ENCODE measurements at places on chromosomes 16 and 17. TPM values are rescaled to one million over a fixed set of nuclear protein-coding genes. Genes with fewer than 3 reads are reported as not detected.

SAP30BP gene
- 79.1 TPM for total RNA-seq

GCGR gene
- total RNA-seq = not detected

KRT9 gene
- not detected for total RNA-seq

TANGO6 gene
- 21.9 TPM for total RNA-seq

TPPP3 gene
- 28.2 TPM for total RNA-seq

HDAC5 gene
- 86.9 TPM for total RNA-seq

NDUFB10 gene
- total RNA-seq = 132 TPM

MYH8 gene
- total RNA-seq = not detected

RAI1 gene
- 29.2 TPM for total RNA-seq

SRSF1 gene
- 155 TPM for total RNA-seq

CA4 gene
- not detected for total RNA-seq

MNT gene
- 28.5 TPM for total RNA-seq

DNAI2 gene
- not detected for total RNA-seq

SGSM2 gene
- total RNA-seq = 60.2 TPM

ZNF629 gene
- total RNA-seq = 11.3 TPM

CES4A gene
- total RNA-seq = 12.5 TPM

SLC35G6 gene
- not detected for total RNA-seq

PTX4 gene
- total RNA-seq = not detected

TNS4 gene
- 296 TPM for total RNA-seq

TBC1D3C gene
- total RNA-seq = not detected

TAT gene
- not detected for total RNA-seq

BAIAP3 gene
- total RNA-seq = 4.2 TPM

PITPNM3 gene
- total RNA-seq = 8.6 TPM

C17orf50 gene
- total RNA-seq = not detected

DPEP3 gene
- total RNA-seq = not detected

DUSP3 gene
- 43.5 TPM for total RNA-seq

TMEM114 gene
- total RNA-seq = not detected

CES5A gene
- not detected for total RNA-seq

TIMP2 gene
- total RNA-seq = 181 TPM

ASPHD1 gene
- not detected for total RNA-seq

FADS6 gene
- 1.5 TPM for total RNA-seq

PDF gene
- total RNA-seq = 44.9 TPM

PIK3R6 gene
- 3.2 TPM for total RNA-seq

CA10 gene
- 2.0 TPM for total RNA-seq

CES3 gene
- 0.98 TPM for total RNA-seq

UTS2R gene
- total RNA-seq = not detected

CHST4 gene
- not detected for total RNA-seq

AANAT gene
- not detected for total RNA-seq

MKS1 gene
- 13.0 TPM for total RNA-seq

ZNF385C gene
- total RNA-seq = 0.49 TPM

CCDC47 gene
- total RNA-seq = 66.5 TPM

ASIC2 gene
- total RNA-seq = not detected

GDPD3 gene
- 6.9 TPM for total RNA-seq

WNT9B gene
- total RNA-seq = not detected

FCSK gene
- 20.6 TPM for total RNA-seq

GSE1 gene
- 80.8 TPM for total RNA-seq

DERL2 gene
- total RNA-seq = 23.1 TPM

ARL16 gene
- total RNA-seq = 24.1 TPM

EVI2A gene
- total RNA-seq = 0.98 TPM

KRTAP1-5 gene
- total RNA-seq = not detected

All from vagina (tissue), 2 donors.